ENCODE measurements at places on chromosomes 6 and 20. TPM values are rescaled to one million over a fixed set of nuclear protein-coding genes. Genes with fewer than 3 reads are reported as not detected.

The IL20RA gene
- not detected for total RNA-seq

The USP49 gene
- 15.3 TPM for total RNA-seq

The CTCFL gene
- not detected for total RNA-seq

The LTA gene
- total RNA-seq: 3,727 TPM

The LPA gene
- not detected for total RNA-seq

The MRPL14 gene
- 36.5 TPM for total RNA-seq

The SAMD5 gene
- not detected for total RNA-seq

The BACH2 gene
- total RNA-seq: 3.1 TPM

The PRPH2 gene
- total RNA-seq: 0.10 TPM

The TFAP2C gene
- total RNA-seq: not detected

The CLDN20 gene
- not detected for total RNA-seq

The SSTR4 gene
- not detected for total RNA-seq

The C6orf58 gene
- not detected for total RNA-seq

The C20orf202 gene
- 0.40 TPM for total RNA-seq

The NOX3 gene
- total RNA-seq: not detected

The ABT1 gene
- 29.5 TPM for total RNA-seq

The LHFPL5 gene
- not detected for total RNA-seq

The ATG5 gene
- 41.4 TPM for total RNA-seq

The RFX6 gene
- total RNA-seq: not detected
